Muscle of back (tissue), 13 donors: ENCODE measurements at places on chromosomes 13 and 19.

GRCh38 chr19:58107778-58108545, 9.9 kb upstream of the ZSCAN18 start:
- DNase-seq, result no peak

GRCh38 chr13:113947311-113948033, 26.4 kb downstream of the C13orf46 start:
- DNase-seq, result no peak

GRCh38 chr19:23520441-23520840, 125.2 kb upstream of the ZNF91 start:
- DNase-seq, result no peak

GRCh38 chr13:51747438-51748434, 56.2 kb downstream of the DHRS12 start:
- no peak for DNase-seq

DNA sequence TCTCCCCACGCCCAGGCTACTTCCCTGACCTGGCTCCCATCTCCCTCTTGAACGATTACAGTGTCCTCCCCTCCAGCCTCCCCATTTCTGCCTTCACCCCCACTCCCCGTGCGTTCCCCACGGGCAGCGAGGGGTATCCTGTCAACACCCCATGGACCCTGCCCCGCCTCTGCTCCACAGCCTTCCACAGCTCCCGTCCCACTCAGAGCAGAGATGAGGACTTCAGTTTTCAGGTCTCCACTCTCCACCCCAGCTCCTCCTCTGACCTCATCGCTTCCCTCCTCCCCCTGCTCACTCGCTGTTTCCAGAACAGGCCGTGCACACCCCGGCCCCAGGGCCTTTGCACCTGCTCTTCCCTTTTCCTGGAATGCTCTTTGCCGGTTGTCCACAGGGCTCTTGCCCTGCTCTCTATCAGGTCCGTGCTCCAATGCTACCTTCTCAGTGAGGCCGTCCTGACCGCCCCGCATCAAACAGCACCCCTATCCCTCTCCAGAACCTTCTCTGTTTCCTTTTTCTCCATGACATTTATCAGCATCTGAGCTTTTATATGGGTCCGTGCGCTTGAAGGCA, 15.0 kb downstream of the LRRC4B start:
- DNase-seq, result no peak

DNA sequence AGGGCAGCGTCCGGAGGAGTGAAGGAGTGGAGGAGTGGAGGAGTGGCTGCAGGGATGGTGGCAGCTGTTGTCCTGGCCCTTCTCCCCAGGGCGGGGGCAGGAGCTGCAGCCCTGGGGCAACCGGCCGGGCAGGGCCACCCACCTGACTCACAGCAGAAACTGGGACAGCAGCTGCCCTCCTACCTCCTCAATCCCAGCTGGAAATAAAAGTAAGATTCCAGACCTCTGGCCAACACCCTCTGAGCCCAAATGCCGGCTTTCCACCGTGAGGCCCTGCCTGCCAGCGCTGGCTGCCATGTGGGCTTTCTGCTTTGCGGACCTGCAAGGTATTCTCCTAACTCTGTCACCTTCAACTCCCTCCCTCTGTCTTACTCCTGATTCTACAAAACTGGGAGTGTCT, 3.3 kb upstream of the CLPP start:
- DNase-seq, result no peak

DNA sequence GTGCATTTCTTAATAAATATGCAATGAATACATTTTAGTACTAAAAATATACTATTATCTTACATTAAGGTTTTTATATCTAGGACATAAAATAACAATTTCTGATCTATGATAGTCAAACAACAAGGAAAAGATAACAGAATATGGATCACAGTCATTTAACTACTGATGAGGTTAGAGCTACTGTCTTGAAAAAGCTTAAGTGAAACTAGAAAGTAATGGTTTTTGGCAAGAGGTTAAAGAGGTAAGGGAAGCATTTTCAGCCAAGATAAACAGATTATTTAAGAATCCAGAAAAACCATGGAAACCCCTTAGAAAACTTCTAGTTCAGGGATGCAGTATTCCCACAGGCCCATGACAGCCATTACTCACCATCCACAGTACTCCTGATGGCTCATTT, 787.4 kb downstream of the DACH1 start:
- DNase-seq, result no peak

- DNase-seq, result peak; percentile 47
Measured at GRCh38 chr19:4971424-4971793, 2.5 kb downstream of the KDM4B start.

GRCh38 chr13:50617134-50617721, 226.3 kb downstream of the DLEU7 start:
- DNase-seq, result no peak

GRCh38 chr13:110873639-110874507, 41.0 kb downstream of the ANKRD10 start:
- no peak for DNase-seq

DNA sequence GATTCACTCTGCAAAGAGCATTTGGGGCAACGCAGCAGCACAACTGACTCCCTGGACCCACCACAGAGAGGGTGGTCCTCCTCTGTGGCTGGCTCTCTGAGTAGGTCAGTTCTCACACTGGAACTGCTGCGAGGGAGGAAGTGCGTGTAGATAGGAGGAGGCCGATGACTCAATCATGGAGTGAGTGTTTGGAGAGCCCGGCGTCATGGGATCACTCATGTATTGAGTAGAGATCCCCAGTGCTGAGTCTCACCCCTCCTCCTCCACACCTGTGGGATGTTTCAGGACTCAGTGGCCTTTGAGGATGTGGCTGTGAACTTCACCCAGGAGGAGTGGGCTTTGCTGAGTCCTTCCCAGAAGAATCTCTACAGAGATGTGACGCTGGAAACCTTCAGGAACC, 8.9 kb downstream of the ZNF101 start:
- no peak for DNase-seq

- no peak for DNase-seq
Measured at GRCh38 chr19:28567834-28568233, 645.1 kb downstream of the UQCRFS1 start.

DNA sequence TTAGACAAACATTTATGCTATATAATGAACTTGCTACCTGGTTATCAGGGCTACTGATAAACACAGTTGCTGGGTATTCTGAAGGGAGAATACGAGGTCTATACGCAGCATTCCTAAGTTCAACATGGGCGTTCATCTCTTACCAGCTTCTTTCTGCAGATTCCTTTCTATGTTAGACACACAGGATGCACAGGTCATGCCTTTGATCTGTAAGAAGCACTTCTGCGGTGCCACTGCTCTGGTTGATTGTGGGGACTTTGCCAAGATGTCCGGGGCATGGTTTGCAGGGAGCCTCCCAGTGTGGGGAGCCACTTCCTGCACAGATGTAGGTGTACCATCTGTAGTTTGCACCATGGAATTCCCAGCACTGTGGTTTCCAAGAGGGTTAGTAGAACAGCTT, 40.9 kb downstream of the ATP7B start:
- no peak for DNase-seq

- no peak for DNase-seq
Measured at GRCh38 chr13:111668451-111668850, 348.0 kb downstream of the TEX29 start.

GRCh38 chr13:70668293-70668692, 560.0 kb upstream of the KLHL1 start:
- DNase-seq, result no peak

- DNase-seq, result no peak
Measured at GRCh38 chr13:59452189-59452890, 711.4 kb downstream of the DIAPH3 start.

- peak; percentile 58 for DNase-seq
Measured at GRCh38 chr13:35157143-35157755, 215.2 kb downstream of the NBEA start.

- no peak for DNase-seq
Measured at GRCh38 chr13:24982333-24982999, 113.5 kb upstream of the PABPC3 start.

DNA sequence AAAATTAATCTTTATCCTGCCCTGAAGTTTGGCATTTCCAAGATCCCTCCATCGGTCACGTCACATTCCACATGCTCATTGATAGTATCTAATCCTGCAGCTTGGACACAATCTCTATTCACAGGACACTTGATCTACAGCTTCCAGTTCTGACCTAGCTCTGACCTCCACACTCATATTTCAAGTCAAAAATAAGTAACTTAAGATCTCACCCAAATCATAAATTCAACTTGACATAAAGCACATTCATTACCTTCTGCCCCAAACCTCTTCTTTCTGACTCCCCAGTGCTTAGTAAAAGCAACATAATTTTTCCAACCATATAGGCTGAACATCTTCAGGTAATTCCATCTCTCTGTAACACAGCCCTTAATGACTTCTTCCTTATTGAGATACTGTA, 880.2 kb downstream of the PCDH9 start:
- no peak for DNase-seq

DNA sequence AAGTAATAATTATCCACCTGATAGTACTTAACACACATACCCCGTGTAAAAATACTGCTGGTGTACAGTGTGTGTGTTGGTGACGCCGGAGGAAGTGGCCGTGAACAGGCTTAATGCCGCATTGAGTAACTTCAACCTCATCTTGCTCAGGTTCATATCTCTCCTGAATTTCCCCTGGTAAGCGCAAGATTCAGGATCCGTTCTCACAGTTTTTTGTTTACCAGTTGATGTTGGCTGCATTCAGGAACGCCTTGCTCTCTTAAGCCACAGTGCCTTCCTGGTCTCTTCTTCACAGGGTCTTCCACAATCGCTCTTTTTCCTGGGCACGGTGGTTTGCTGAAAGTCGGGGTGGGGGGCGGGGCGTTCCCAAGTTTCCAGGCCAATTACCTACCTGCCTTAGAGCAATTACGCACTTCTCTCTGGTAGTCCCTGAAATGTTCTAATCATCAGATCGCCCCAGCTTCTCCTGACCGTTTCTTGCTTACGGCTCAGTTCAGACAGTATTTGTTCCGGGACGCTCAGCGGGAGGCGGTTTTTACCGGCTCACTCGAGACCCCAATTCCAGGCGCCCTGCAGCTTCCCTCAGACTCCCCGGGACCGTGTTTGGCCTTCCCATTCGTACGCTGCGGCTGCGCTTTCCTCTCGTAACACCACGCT, 706 bp upstream of the DNAJC3 start:
- no peak for DNase-seq

GRCh38 chr13:50699874-50700663, 143.4 kb downstream of the DLEU7 start:
- DNase-seq, result no peak

GRCh38 chr19:18293642-18294466, 12.4 kb upstream of the JUND start:
- DNase-seq, result no peak

DNA sequence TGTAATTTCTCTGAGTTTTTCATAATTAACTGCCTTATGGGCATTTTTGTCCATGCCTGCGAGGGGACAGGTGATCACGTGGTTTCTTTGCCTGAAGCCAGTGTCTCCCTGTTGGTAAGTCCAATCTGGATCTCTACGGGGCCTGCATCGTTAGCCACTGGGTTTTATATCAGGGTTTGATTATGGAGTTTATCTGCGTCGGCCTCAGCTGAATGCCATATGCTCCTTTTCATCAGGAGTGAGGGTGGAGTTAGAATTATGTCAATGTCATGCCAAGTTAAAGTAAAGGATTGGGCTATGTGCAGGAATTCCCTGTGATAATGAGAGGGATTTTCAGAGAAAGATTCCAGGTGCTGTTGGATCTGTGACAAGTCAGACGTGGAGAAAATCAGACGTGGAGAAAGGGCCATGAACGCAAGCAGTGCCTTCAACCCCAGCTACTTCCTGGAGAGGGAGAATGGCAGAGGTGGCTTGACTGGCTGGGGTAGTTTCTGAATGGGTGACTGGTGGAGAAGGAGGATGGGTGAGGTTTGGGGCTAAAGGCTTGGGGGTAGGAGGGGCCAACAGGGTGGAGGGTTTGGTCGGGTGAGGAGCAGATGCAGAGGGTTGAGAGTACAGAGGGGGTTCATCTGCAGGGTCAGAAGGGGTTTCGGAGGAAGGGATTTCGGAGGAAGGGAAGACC, 24.3 kb downstream of the TMEM255B start:
- DNase-seq, result no peak

- DNase-seq, result no peak
Measured at GRCh38 chr19:15137777-15138176, 30.6 kb downstream of the SYDE1 start.

DNA sequence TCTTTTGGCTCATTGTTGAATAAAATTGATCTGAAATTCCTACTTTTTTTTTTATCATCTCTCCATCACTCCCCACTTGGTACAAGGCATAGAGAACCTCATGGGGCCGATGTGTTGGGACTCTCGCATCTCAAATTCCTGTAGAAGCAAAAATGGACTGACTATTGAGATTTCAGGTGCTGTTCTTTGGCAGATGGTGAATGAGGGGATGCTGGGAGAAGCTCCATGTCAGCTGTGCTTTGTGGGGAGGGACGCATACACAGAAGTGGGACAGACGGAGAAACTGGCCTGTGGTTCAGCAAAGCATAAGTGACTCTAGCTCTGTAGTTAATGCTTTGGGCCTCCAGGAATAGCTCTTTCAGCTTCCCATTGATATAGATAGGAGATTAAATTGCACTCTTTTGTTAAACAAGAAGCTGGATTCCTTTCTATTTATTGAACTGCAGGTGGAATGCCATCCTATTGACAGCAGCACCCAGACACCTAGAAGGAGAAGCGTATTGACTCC, 194.5 kb upstream of the RNF113B start:
- DNase-seq, result no peak

DNA sequence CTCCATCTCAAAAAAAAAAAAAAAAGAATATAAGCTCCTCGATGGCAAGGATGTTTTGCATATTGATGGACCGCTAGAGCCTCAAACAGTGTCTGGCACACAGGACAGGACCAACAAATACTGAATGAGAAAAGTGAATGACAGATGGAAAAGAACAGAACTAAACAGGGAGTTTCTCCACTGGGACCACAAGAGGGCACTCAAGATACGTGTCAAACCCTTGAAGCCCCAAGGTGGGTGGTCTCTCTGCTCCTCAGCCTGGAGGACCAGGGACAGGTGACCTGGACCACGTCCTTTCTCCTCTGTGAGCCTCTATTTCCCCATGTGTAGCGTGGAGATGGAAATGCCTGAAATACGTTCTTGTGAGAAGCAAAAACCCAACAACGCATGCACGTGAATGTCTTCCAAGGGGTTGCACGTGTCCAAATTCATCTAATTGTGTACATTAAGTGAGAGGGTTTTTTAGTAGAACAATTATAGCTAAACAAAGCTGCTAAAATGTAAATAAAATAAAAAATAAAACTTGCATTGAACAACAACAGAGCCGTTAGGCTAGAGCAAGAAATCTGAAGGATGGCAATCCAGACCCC, 5.7 kb upstream of the CDC42EP5 start:
- DNase-seq, result peak; percentile 57

- no peak for DNase-seq
Measured at GRCh38 chr13:98041081-98041820, 87.8 kb downstream of the IPO5 start.

GRCh38 chr13:110617321-110618072, 2.2 kb downstream of the NAXD start:
- no peak for DNase-seq

- no peak for DNase-seq
Measured at GRCh38 chr19:50501568-50502475, 9.2 kb downstream of the JOSD2 start.

- no peak for DNase-seq
Measured at GRCh38 chr13:91133941-91134802, 213.3 kb upstream of the MIR17HG start.
